ENCODE measurements at places on chromosomes 12 and 14.
A peak's percentile ranks its signal among the peaks of the same experiment; 100 is the strongest.

GRCh38 chr14:105421723-105422615 lies 2.3 kb downstream of the MTA1 start:
- H3K4me1 ChIP-seq, result peaks cover 38% of the 10 kb centered on the region
- H3K27me3 ChIP-seq, result peaks cover 15% of the 10 kb centered on the region
- peaks cover 7% of the 10 kb centered on the region for H3K36me3 ChIP-seq
- peak overlapping the region; percentile 85 for H3K4me3 ChIP-seq
- DNase-seq, result no peak
- H3K27ac ChIP-seq, result peak overlapping the region; percentile 58

DNA sequence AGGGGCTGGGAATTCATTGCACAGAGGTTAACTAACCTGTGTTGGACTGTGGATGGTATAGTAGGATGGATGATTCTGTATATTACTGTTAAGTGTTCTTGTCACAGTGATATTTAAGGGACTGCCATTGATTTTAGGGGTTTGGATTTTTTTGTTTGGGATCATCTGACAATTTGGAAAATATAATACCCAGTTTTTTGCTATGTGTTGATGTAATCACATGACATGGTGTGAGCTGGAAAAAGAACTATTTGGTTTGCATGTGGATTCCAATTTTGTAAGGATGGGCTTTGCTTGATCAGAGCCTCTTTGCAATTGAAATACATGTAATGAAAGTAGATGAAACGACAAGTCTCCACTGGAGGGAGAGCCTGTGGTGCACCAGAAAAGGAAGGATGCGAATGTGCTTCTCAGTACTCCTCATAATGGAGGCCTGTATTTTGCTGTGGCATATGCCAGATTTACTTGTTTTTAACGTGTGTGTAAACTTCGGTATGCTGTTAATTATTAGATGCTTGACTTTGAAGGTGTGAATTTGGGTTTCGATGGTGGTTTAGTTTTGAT lies 2.7 kb downstream of the DYRK2 start:
- peaks cover 53% of the 10 kb centered on the region for H3K36me3 ChIP-seq
- H3K27ac ChIP-seq, result peak overlapping the region; percentile 89
- peak overlapping the region; percentile 90 for H3K4me3 ChIP-seq
- DNase-seq, result peak; percentile 65
- peaks cover 65% of the 10 kb centered on the region for H3K4me1 ChIP-seq

DNA sequence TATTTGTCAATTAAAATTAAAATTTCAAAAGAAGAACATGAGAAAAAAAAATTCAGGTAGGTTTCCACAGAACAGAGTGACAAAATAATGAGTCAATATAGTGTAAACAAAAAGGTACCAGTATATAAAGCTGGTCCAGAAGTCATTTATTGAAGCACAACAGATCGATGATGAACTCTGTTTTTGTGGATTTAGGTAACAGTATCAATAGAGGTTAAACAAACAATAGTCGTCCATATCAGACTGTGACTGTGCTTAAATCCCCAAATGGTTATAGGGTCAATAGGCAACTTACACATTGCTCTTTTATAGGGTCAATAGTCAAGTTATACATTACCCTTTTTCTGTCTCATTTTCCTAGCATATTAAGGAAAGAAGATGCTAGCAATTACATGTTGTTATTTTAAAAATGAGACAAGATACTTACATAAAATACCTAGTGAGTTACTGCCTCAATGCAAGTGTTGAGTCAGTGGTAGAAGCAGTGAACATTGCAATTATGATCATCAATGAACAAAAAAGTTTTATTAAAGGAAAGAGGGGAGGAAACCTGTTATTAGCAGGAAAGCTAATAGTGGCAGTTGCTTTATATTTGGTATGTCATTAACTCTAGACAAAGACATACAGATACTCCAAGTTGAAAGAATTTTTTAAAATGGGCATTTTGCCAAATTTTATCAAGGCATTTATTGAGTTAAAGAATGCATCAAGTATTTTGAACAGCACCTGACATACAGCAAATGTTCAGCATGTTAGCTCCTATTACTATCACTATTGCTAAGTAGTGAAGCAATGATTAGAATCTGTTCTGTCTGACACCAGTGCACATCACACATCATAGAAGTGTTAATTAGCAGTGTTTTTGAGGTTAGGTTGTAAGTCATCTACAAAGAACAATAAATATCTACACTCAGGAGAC lies 102.9 kb downstream of the CCER1 start:
- H3K27me3 ChIP-seq, result no peaks in the 10 kb centered on the region
- H3K4me3 ChIP-seq, result no peak overlapping the region
- H3K27ac ChIP-seq, result no peak overlapping the region

DNA sequence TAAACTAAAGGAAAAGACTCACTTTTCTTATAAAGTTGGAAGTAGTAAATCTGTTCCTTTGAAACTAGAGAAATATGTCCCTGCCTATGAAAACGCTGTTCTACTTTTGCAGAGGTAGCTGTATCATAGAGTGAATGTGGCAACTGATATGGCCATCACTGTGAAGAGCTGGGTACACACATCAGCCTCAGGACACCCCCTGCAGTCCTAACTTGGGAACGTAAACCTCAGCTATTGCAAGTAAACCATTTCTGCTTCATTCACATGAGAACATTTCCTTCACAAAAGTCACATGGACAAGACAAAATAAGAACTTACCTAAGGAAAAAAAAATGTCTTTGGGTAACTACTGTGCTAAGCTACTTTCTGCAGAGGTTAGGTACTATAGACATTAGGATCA lies 233.3 kb upstream of the PPFIA2 start:
- peaks cover 5% of the 10 kb centered on the region for H3K4me1 ChIP-seq
- no peak overlapping the region for H3K4me3 ChIP-seq
- no peaks in the 10 kb centered on the region for H3K27me3 ChIP-seq

DNA sequence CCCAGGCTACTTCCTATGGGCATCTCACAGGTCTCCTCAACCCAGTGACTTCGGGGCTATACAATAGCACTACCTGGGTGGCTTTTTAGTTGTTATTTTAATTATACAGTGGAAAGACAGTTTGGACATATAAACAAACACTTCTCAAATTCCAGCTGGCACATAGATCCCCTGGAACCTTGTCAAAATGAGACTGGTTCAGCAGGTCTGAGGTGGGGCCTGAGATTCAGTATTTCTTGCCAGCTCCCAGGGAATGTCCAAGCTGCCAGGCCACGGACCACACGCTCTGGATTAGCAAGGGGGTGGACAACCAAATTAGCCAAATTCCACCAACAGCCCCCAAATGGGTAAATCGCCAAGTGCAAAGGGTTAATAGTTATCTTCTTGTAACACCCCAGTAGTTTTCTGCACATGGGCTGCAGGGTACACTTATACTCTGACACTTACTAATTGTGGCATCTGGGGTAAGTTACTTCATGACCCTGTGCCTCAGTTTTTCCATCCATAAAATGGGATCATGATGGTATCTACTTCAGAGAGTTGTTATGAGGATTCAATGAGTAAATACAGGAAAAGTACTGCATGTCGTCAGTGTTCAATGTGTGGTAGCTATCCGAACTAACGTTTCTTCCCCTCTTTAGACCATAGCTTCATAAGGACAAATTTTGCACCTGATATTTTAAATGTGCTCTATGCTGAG lies 789.4 kb upstream of the TBX3 start:
- no peak overlapping the region for H3K4me3 ChIP-seq
- H3K4me1 ChIP-seq, result no peaks in the 10 kb centered on the region
- no peak for DNase-seq
- no peak overlapping the region for H3K27ac ChIP-seq
- no peaks in the 10 kb centered on the region for H3K36me3 ChIP-seq

DNA sequence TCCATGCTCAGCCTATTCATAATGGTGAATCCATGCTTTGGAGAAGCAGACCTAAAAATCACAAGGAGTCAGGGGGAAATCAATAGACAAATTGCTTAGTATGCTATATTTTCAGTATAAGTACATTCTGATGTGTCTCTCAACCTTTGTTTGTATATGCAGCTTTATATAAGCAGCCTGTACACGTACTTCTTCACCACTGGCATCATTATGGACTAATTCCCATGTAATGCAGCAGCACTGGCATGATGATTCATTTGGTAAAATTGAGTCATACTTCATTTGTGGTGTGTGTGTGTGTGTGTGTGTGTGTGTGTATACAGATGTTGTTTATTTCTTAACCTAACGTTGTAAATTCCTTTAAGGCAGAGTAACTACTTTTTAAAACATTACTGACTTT lies 10.9 kb downstream of the DCP1B start:
- H3K27me3 ChIP-seq, result no peaks in the 10 kb centered on the region
- H3K4me1 ChIP-seq, result peaks cover 9% of the 10 kb centered on the region
- H3K36me3 ChIP-seq, result peaks cover 40% of the 10 kb centered on the region
- no peak for DNase-seq
- no peak overlapping the region for H3K4me3 ChIP-seq

- H3K36me3 ChIP-seq, result peaks cover 45% of the 10 kb centered on the region
- H3K27me3 ChIP-seq, result no peaks in the 10 kb centered on the region
- DNase-seq, result no peak
- H3K4me3 ChIP-seq, result no peak overlapping the region
- no peak overlapping the region for H3K27ac ChIP-seq
- peaks cover 6% of the 10 kb centered on the region for H3K4me1 ChIP-seq
These were observed 7.3 kb downstream of the ANKLE2 start for GRCh38 chr12:132754160-132754932.

GRCh38 chr12:48508987-48509386 lies 16.4 kb upstream of the OR8S1 start:
- DNase-seq, result no peak
- H3K4me1 ChIP-seq, result no peaks in the 10 kb centered on the region
- no peak overlapping the region for H3K27ac ChIP-seq
- H3K27me3 ChIP-seq, result no peaks in the 10 kb centered on the region

DNA sequence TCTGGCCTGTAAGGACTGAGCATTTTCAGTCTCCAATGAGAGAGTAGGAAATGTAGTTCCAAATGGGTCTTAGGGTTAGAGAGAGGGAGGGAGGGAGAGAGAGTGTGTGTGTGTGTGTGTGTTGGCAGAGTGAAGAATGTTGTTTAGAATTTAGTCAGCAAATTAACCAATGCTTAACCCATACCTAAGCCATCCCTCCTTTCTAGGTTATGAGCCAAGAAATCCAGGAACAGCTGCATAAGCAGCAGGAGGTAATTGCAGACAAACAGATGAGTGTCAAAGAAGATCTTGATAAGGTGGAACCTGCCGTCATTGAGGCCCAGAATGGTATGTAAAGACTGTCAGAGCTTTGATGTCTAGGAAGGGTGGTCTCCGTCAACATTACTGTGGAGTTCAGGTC lies 56.9 kb downstream of the HSP90AA1 start:
- no peak overlapping the region for H3K4me3 ChIP-seq
- no peaks in the 10 kb centered on the region for H3K4me1 ChIP-seq

- no peaks in the 10 kb centered on the region for H3K4me1 ChIP-seq
- no peak overlapping the region for H3K27ac ChIP-seq
- H3K36me3 ChIP-seq, result no peaks in the 10 kb centered on the region
- no peak overlapping the region for H3K4me3 ChIP-seq
- no peak for DNase-seq
- peaks cover 11% of the 10 kb centered on the region for H3K27me3 ChIP-seq
These were observed 94.9 kb downstream of the PPM1H start for GRCh38 chr12:62839869-62840660.

DNA sequence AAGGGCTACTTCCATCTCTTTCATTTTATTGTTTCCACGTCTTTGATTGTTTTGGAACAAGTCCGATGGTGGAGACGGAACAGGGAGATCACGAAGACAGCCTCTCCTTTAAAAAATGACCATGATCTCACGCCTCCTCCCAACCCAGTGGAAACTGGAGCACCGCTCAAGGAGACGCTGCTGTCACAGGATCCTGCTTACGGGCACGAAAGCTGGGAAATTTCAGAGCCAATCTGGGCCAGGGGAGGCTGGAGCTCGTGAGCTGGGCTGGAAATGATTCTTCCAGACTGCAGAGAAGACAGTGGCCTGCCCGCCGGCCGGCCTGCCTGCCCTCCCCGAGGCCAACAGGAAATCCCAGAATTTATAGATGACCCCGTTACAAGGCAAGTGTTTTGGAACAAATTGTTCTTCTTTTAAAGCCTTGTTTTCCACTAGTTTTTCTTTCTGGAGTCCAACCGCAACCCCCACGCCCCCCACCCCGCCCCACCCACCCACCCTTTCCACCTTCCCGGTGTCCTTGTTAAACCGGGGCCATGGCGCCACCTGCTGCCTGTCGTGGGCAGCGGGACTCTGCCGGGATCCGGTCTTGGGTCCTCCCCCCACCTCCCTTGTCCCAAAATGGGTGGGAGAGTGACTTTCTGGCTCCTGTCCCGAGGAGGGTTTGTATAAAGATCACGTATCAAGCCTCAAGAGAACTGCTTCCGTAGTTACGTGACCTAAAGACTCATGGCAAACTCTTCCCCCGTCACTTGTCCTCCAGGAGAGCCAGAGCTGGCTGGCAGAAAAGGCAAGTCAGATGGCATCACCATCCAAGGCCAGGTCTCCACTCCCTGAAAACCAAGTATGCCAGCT lies 40.3 kb downstream of the MAP1LC3B2 start:
- peak; percentile 73 for DNase-seq
- H3K27ac ChIP-seq, result no peak overlapping the region
- H3K4me1 ChIP-seq, result peaks cover 41% of the 10 kb centered on the region
- no peak overlapping the region for H3K4me3 ChIP-seq
- H3K36me3 ChIP-seq, result peaks cover 4% of the 10 kb centered on the region
- H3K27me3 ChIP-seq, result peaks cover 10% of the 10 kb centered on the region

DNA sequence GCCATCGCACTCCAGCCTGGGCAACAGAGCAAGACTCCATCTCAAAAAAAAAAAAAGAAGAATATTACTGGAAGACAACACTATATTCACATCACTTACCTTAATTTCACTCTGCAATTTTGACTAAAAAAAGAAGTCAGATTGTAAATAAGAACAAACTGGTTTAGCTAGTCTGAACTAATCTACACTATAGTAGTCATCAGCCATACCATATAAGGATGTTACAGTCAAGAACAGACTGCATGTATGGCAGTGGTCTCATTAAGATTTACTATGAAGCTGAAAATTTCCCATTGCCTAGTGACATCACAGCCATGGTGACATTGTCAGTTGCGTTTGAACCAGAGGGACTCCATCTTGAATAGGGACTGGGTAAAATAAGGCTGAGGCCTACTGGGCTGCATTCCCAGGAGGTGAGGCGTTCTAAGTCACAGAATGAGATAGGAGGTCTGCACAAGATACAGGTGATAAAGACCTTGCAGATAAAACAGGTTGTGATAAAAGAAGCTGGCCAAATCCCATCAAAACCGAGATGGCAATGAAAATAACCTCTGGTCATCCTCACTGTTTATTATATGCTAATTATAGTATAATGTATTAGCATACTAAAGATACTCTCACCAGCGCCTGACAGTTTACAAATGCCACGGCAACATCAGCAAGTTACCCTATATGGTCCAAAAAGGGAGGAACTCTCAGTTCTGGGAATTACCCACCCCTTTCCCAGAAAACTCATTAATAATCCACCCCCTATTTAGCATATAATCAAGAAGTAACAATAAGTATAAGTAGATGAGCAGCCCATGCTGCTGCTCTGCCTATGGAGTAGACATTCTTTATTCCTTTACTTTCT lies 51.2 kb downstream of the OSBPL8 start:
- no peak for DNase-seq
- H3K36me3 ChIP-seq, result peaks cover 29% of the 10 kb centered on the region
- H3K4me3 ChIP-seq, result no peak overlapping the region
- H3K27me3 ChIP-seq, result no peaks in the 10 kb centered on the region
